ENCODE measurements at places on chromosomes 3 and 15. TPM values are rescaled to one million over a fixed set of nuclear protein-coding genes. Genes with fewer than 3 reads are reported as not detected.

DNA sequence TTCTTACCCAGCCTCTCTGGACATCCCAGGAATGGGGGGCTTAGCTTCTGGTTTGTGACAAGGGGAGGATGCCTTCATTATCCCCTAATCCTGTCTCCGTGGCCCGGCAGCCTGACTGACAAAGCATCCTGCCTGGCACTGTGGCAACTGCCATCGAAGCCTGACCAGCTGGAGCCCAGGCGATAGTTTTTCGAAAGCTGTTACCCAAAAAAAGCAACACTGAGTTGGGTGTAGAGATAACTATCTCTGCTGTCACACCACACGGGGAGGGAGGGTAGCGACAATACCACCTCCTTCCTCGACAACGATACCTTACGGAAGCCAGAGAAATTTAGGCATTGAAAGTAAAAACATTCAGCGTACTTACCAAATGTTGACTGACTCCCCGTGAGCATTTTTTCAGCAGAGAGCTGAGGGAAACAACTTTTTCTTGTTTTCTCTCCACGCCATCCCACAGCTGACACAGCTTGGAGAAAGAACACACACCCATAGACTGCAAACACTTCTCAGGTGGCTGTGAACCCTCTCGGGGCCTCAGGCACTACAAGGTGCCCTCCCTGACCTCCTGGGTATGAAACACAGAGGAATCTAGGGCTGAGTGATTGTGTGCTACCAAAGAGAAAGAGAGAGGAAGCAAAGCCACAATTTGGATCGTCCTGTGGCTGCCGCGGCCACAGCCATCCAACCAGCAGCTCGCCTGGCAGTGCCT lies 361.9 kb upstream of the ICE2 start:
- DNase-seq: no peak

GRCh38 chr3:30258426-30259392 lies 347.7 kb upstream of the TGFBR2 start:
- DNase-seq: no peak

- DNase-seq: no peak
These were observed 258.9 kb upstream of the CFAP20DC start for GRCh38 chr3:59308684-59309083.

DNA sequence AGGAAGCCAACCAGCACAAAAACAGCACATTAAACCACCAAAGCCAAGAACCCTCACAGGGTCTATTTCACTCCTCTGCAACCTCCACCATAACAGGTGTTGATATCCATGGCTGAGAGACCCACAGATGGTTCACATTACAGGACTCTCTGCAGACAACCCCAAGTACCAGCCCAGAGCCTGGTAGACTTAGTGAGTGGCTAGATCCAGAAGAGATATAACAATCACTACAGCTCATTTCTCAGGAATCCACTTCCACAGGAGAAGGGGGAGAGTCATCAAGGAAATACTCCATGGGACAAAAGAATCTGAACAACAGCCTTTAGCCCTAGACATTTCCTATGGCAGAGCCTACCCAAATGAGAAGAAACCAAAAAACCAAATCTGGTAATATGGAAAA lies 168.1 kb upstream of the CD96 start:
- DNase-seq: no peak

DNA sequence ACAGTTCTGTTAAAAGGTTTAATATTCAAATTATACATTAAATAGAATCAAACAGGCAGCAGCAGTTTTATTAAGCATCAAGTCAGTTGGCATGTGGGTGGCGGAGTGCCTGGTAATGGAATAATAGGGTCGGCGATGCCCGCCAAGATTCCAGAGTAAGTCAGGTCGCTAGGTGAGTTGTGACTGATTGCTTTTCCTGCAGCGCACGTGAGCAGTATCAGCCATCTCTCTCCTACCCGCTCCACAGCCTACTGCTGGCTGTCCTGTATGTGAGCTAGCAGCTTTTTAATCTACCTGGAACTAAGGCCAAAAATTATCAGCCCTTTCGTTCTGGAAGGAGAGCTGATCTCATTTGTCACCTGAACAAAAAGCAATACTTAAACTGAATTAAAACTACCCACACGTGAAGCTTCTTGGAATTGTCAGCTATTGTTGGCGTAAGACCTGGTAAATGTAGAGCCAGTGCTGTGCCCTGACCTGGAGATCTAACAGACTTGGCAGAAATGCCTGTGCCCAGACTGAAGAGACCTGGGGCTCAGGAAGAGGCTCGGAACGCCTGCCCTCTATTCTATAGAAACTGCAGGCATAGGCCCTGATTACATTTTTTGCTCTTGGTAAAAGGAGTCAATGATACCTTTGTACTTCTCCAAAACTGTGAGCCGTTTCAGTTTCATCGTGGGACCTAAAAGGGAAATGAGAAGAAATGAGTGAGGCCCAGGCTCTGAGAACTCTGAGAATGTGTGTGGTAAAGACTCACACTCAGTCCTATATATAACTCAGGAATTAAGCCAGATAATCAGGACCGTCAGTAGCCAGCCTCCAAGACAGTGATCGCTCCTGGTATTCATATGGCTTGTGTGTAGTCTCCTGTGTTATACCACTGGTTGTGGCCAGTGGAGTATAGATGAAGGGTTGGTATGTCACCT lies 21.9 kb downstream of the IDH3A start:
- no peak for DNase-seq

ENTPD3 gene
- 0.30 TPM for total RNA-seq

Data from Right ventricle myocardium superior (tissue), 1 donor.